Mesenteric fat pad (tissue), 1 donor: ENCODE measurements at places on chromosomes 1 and 21. TPM values are rescaled to one million over a fixed set of nuclear protein-coding genes. Genes with fewer than 3 reads are reported as not detected.

DNA sequence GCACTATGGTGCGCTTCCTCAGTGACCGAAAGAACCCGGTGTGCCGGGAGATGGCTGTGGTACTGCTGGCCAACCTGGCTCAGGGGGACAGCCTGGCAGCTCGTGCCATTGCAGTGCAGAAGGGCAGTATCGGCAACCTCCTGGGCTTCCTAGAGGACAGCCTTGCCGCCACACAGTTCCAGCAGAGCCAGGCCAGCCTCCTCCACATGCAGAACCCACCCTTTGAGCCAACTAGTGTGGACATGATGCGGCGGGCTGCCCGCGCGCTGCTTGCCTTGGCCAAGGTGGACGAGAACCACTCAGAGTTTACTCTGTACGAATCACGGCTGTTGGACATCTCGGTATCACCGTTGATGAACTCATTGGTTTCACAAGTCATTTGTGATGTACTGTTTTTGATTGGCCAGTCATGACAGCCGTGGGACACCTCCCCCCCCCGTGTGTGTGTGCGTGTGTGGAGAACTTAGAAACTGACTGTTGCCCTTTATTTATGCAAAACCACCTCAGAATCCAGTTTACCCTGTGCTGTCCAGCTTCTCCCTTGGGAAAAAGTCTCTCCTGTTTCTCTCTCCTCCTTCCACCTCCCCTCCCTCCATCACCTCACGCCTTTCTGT is 7.3 kb upstream of the PIGV start:
- no peak for DNase-seq

GRCh38 chr1:156262461-156263287 is 14.8 kb upstream of the PAQR6 start:
- DNase-seq, result no peak

DNA sequence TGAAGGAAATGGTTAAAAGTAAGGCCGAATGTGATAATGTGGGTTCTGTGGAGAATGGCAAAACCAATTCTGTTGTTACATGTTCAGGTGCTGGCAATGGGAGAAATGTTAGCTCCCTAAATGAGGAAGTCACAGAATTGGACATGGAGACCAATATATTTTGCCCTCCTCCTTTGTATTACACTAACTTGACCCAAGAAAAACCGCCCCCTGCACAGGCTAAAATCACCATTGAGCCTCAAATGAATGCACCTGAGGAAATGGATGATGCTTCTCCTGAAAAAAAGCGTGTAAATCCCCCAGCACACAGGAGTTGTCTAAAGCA is 932 bp downstream of the MAP10 start:
- DNase-seq, result no peak

DNA sequence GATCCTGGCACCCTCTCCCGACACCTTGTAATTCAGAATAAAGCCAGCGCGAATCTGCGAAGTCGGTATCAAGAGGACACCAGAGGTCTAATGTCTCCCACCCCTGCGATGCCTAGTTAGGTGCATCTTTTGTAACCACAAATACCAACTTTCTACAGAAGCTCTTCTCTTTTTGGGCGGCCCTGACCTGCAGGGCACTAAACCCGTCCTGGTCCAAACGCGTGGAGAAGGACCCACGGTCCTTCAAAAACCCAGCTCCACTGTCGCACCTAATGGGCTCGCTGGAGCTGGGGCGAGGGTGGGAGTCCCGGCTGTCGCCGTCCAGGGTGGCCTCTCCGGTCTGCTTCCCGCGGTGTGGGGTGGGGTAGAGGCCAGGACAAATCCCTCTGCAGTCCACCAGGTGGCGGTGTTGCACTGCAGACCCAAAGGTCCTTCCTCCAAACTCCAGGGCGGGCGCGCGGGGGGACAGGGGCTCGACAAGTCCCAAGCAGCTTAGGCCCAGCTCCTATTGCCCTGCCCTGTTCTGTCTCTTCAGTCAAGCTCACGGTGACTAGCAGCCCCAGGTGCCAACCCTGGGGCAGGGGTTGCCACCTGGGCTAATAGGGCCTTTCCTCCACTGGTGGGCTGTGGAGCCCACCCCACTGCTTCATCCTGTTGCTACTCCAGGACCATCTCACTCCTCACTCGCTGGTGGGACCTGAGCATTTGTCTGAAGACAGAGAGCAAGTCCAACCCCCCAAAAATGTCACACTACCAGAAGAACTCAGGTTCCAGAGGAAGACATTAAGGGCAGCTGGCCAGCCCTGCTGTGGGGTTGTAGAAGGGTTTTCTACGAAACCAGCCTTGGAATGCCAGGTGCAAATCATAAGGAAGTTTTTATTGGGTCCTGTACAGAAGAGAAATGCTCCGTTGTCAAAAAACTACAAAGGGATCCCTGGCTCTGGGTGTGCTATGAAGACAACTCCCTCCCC is 2.8 kb downstream of the HES3 start:
- peak; percentile 94 for DNase-seq

The NMNAT2 gene
- total RNA-seq, result 20.5 TPM

The CHAF1B gene
- 1.2 TPM for total RNA-seq

The RAB7B gene
- 6.0 TPM for total RNA-seq

The SLAMF7 gene
- 0.64 TPM for total RNA-seq

- DNase-seq, result no peak
Observed at GRCh38 chr1:233097959-233098580, 147.7 kb downstream of the NTPCR start.

GRCh38 chr1:165696625-165697100 is 1.7 kb downstream of the ALDH9A1 start:
- no peak for DNase-seq

The RGS4 gene
- total RNA-seq, result 2.1 TPM

DNA sequence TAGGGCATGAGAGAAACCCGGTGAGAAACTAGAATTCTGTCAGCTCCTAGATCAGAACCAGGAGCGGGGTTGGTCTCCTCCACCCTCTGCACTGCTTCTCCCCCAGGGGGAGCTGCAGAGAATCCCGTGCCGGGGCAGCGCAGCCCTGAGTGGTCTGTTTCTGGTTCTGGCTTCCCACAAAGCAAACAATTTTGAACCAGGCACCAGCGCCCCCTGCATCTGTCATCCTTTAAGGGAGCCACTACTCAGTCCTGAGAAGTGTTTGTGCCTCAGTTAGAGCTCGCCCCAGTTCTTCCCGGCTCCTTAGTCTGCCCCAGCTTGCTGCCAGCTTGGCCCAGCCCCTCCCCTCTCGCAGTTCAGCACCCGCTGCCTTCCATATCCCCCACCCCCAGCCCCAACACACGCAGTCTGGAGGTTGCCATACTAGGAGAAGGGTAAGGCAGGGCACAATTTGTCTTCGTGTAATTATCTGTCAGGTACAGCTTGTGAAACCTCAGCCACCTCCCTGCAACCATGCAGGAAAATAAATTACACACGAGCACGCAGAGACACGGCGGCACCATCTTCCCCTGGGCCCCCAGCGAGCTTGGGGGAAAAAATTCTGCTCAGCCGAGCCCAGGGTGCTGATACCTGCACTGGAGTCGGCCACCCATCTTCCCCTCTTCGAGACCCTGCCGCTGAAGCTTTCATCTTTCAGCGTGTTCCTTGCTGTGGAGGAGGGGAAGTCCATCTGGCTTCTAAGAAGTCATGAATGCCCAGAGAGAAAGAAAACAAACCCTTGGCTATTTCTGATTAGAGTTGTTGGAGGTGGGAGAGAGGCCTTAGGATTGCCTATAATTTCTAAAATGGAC is 62.6 kb upstream of the CD1D start:
- no peak for DNase-seq

The NUP210L gene
- not detected for total RNA-seq

- DNase-seq, result no peak
Observed at GRCh38 chr1:159826441-159827101, at the start of gene SLAMF8. TSS of gene SLAMF8 (plus strand) at chr1:159826873. CDS start at chr1:159826899, 26 bp downstream.

DNA sequence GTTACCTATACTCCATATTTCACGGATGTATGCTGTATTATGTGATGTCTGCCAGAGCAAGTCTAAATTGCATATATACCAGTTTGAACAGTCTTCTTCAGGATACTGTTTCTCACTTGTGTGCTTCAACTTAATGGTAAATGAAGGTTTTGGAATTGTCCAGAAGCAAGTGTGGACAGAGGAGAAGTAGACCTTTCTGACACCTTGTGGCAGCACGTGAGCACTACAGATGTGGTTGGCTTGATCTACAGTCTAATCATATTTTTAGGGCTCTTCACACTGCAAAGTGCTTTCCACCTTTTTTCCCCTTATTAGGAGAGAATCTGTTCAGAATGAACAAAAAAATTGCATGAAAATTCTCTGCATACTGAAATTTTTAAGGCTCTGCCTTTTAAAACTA is 10.9 kb downstream of the MORC3 start:
- no peak for DNase-seq

The MROH9 gene
- total RNA-seq, result not detected

GRCh38 chr1:31776516-31776915 is 12.4 kb upstream of the ADGRB2 start:
- DNase-seq, result no peak
